ENCODE measurements at places on chromosomes 12 and 14. TPM values are rescaled to one million over a fixed set of nuclear protein-coding genes. Genes with fewer than 3 reads are reported as not detected.

- no peak for DNase-seq
These were observed 212.7 kb downstream of the ERC1 start for GRCh38 chr12:1203735-1204019.

- DNase-seq, result no peak
These were observed 45.5 kb downstream of the NUAK1 start for GRCh38 chr12:106093246-106093645.

Gene ABCD2
- total RNA-seq, result under 0.01 TPM

Gene SLC25A21
- 0.17 TPM for total RNA-seq

DNA sequence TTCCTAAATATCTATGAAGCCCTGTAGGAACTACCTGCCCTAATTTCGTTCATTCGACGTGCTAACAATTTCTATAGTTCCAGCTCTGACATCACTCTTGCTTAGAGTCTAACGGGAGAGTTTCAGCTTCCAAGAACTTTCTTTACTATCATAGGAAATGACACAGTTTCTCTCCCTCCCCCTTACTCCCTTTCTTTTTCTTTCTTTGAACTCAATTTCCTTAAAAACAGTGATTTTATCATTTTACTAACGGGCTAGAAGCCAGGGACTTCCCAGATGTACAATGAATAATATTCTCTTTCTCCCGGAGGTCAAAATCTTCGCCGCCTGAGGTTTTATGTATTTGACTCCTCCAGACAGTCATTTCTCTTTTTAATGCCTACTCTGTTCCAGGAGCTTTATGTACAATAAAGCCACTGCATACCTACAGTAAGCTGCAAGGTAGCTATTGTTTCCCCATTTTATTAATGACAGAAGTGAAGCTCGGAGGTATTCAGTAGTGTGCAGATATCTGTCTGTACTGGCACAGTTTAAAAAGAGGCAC is 15.7 kb downstream of the SMCO2 start:
- DNase-seq, result no peak

GRCh38 chr14:102138535-102138934 is 1.2 kb upstream of the WDR20 start:
- DNase-seq, result no peak

DNA sequence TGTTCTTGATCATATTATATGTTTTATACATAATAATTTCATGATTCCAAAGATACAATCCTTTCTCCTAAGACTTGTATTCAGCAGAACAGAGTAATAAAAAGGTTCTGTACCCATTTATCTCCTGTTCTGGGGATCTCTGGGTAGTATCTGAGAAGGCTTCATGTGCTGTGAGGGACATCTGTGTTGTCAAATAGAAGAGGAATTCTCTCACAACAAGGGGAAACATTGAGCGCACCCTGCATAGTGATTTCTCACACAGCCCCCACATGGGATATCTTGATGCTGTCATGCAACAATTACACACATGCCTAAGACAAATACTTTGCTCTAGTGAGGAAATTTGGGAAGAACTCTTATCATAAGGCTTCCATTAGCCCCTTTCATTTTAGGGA is 101.8 kb upstream of the ATF1 start:
- no peak for DNase-seq

- DNase-seq, result no peak
These were observed 630 bp downstream of the ALDH1L2 start for GRCh38 chr12:105083551-105084105.

- no peak for DNase-seq
These were observed 164.6 kb downstream of the TMEM117 start for GRCh38 chr12:44000309-44000952.

DNA sequence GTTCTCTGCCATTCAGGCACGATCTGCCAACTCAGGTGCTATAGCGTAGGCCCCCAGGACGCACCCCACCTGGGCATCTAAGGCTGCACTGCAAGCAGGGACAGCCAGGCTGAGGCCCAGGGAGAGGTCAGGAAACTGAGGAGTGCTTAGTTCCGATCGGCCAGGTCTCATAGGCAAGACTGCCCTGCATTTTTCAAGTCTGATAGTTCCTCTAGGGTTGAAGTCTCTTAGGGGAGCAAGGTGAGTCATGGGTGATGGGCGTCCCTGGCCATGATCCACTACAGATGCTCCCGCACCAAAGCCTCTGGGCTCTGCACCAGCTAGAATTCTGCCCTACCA is 13.2 kb downstream of the NOPCHAP1 start:
- DNase-seq, result no peak

DNA sequence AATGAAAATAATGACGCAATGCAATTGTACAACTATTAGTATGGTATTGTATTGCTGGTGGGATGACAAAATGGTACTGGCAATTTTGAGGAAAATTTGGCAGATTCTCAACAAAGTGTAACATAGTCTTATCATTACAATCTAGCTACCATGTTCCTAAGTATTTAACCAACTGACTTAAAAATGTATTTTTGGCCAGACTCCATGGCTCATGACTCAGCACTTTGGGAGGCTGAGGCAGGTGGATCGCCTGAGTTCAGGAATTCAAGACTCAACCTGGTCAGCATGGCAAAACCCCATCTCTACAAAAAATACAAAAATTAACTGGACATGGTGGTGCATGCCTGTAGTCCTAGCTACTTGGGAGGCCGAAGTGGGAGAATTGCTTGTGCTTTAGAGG is 1409.5 kb downstream of the AACS start:
- DNase-seq, result no peak

Gene LRRC10
- not detected for total RNA-seq

- DNase-seq, result peak; percentile 62
These were observed 15.6 kb downstream of the PLBD2 start for GRCh38 chr12:113373969-113374368.

- no peak for DNase-seq
These were observed 33.2 kb downstream of the ZNF664 start for GRCh38 chr12:124006085-124006845.

Gene ZFP36L1
- total RNA-seq, result 25.0 TPM

GRCh38 chr14:81802341-81802740 is 268.7 kb upstream of the SEL1L start:
- DNase-seq, result no peak

DNA sequence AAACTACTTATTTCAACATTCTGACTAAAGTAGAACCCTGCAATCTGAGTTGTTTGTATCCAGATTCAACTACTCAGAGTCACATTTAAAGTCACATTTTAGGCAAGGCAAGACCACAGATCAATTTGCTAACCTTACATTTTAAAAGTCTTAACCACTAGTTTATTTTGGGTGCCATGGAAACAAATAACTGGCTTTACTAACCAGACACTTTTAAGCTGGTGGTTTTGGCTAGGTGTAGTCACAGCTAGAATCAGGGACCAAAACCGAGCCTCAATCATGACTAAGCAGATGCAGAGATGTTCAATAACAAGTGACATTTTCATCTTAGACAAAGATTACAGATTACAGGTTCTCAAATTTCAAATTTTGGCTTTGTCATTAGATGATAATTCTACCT is 115.3 kb downstream of the PDE6H start:
- no peak for DNase-seq

Gene ZFHX2
- 0.08 TPM for total RNA-seq

DNA sequence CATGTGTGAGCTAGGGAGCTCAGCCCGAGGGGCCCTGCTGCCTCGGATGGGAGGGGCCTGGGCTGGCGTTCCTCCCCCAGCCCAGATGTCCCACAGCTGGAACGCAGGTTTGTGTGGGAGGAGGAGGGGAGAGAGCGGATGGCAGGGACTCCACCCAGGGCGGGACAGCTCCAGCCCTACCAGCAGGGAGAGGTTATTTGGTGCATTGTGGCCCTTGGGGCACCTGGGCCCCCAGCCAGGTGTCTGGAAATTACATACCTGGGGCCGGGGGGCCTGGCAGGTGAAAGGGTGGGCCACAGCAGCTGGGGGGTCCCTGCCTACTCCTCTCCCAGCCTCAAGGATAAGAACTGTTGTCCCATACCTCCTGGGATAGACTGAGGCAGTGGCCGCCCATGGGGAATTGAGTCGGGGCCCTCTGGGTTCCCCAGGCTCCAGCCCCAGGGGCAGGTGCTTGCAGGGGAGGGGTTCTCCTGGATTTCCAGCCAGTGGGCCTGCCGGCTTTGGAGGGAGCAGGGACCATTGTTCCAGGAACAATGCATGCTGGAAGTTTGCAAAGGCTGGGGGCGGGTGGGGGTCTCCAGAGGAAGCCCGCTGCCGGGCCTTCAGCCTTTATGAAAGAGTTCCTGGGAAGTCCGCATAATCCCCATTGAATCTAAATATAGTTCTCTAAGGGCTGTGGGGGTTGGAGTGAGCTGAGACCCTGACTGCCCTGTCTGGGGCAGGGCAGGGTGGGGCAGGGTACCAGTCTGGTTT is 1.2 kb downstream of the KIF26A start:
- no peak for DNase-seq

Gene TMEM229B
- 2.0 TPM for total RNA-seq

Gene INSM2
- total RNA-seq, result under 0.01 TPM

Gene PAPLN
- total RNA-seq, result 2.8 TPM

Gene PTPN6
- 41.0 TPM for total RNA-seq

Gene OTOGL
- 0.08 TPM for total RNA-seq

GRCh38 chr12:5177096-5177495 is 133.4 kb downstream of the KCNA5 start:
- no peak for DNase-seq

Gene SLC38A4
- total RNA-seq, result 219 TPM

- DNase-seq, result no peak
These were observed 44.8 kb upstream of the ERGIC2 start for GRCh38 chr12:29425722-29426121.

DNA sequence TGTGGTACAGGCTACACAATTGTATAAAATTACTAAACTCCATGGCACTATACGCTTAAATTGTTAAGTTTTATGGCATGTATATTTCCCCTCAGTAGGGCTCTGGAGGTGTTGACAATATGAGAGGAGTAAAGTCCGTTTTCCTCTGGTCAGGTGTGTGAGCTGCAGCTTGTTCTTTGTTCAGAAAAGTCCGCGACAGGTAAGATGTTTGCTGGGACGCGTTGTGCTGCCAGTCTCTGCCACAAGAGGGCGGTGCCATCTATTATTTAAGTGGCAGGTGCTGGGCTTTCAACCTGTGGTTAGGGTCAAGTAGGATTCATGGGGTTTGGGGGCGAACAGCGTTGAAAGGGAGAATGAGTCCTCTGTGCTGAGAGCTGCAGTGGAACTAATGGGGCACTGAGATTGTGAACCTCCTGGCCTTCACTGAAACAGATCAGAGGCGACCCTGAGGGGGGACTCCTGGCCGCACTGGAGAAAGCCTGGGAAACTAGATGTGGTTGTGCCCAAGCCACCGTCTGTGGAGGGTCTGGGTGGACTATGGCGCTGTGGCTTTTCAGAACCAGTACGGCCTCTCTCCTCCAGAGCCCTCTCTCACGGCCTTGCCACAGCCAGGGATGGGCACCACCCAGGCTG is 179.0 kb downstream of the SLC15A4 start:
- peak; percentile 46 for DNase-seq

DNA sequence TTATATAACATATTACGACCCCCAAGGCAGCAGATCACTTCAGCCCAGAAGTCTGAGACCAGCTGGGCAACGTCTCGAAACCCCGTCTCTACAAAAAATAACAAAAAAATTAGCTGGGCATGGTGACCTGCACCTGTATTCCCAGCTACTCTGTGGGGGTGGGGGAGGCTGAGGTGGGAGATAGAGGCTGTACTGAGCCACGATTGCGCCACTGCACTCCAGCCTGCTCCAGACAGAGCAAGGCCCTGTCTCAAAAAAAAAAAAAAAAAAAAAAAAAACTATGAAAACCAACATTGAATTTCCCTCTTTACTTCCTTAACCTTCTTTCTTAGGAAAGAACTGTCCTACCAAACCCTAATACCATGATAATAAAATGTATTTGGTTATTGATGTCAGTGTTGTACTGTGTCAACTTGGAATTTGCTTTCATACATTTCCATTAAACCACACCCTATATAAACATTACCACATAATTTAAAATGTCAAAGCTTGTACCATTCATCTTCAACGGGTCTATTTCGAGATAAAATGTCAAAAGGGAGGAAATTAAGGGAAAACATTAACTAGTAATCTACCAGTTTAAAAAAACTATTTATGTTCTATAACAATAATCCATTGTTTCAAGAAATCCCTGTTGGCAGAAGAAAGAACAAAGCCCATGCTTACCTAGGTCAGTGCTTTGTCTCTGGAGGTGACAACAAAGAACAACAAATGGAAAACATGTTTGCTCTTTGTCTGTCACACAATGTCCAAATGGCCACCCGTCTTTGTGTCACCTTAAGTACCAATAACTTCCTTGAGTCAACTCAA is 17.4 kb downstream of the GALNT4 start:
- no peak for DNase-seq

- DNase-seq, result no peak
These were observed 157.8 kb downstream of the RBM19 start for GRCh38 chr12:113808095-113808951.

Gene IL22
- not detected for total RNA-seq

- DNase-seq, result no peak
These were observed 51.8 kb downstream of the ZNF664 start for GRCh38 chr12:124024776-124025175.

DNA sequence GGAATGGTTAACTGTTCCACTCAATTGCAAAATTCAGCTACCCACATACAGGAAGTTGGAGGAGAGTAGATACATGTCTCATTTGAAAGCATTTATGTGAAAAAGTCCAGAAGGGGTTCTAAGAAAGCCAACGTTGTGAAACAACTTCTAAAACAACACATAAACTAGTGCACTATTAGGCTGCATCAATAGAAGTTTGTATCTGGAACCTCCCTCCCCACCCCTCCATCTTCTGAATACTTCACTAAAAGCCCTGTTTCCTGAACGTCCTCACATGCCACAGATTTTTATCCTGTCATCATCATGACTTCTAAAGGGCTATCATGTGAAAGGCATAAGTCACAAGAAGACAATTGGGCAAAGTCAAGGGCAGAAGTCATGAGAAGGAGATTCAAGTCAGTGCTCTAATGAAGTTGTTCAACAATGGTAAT is 5.5 kb downstream of the KRT79 start:
- DNase-seq, result no peak

DNA sequence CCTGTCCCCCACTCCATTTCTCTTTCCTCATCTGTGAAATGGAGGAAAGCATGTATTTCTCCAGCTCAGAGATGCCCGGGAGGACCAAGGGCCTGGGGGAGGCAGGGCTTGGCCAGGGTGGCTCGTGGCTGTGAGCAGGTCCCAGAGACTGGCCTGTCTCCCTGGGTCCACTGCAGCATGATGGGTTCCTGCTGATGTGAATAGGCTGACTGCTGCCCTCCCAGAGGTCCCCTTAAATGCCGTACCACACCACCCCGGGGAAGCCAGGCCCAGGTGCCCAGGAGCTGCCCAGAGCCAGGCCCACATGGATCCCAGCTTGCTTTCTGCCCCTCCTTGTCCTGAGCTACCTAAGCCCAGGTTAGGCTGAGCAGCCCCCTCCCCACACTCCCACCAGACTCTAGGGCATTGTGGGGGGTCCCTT is 158.2 kb upstream of the C14orf180 start:
- no peak for DNase-seq

DNA sequence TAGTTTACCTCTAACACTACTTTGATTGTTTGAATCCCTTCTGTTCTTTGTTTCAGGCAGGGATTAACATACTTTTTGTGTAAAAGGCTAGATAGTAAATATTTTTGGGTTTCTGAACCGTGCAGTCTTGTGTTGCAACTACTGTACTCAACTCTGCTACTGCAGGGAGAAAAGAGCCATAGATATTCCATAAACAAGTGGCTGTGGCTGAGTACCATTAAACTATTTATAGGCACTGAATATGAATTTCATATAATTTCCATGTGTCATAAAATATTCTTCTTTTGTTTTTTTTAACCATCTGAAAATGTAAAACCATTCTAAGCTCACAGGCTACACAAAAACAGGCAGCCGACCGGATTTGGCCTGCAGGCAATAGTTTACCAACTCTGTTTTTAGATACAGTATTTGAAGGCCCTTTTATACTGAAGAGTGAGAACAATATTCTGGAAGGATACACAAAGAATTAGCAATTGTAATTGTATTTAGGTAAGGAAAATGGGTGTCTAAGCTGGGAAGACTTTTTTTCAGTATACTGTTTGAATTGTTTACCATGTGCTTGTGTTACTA is 15.7 kb downstream of the NR1H4 start:
- no peak for DNase-seq

Measured in liver (tissue), 10 donors.